Stimulated activated CD8-positive, alpha-beta memory T cell treated with anti-CD3 and anti-CD28 coated beads, Interleukin-15, amount 100 ng/mL, for 24 hours (primary cell): ENCODE measurements at places on chromosomes 12 and 14.

GRCh38 chr14:69263771-69264170, 3.8 kb downstream of the GALNT16 start:
- no peak for DNase-seq

DNA sequence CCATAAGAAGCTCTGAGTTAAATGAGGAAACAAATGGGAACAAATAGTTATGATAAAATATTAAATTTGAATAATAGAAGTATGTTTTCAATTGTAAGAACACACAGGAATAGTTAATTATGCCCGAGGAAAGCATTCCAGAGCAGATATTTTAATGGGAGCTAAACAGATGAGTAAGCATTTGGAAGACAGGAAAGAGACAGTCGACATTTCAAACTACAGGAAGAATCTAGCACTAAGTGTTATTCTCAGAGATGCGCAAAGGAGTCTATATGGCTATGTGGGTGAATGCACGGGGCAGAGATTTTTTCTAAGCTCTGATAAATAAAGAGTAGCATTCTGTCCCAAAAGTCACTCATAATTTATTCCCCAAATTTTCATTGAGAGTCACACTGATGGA, 64.5 kb upstream of the SSTR1 start:
- DNase-seq = no peak

GRCh38 chr14:103569408-103569807, 6.6 kb downstream of the COA8 start:
- no peak for DNase-seq

GRCh38 chr14:77603031-77603430, 13.4 kb downstream of the SPTLC2 start:
- no peak for DNase-seq

- DNase-seq = no peak
Measured at GRCh38 chr12:128468926-128469325, 202.0 kb downstream of the TMEM132C start.
